ENCODE measurements at places on chromosomes 11 and 22.

GRCh38 chr11:131737357-131737756 is 366.9 kb downstream of the NTM start:
- DNase-seq = no peak

- peak; percentile 60 for DNase-seq
Observed at GRCh38 chr22:49306632-49307480, 520.8 kb downstream of the BRD1 start.

GRCh38 chr11:13135385-13136271 is 126.5 kb downstream of the RASSF10 start:
- no peak for DNase-seq

- no peak for DNase-seq
Observed at GRCh38 chr11:45688472-45689033, 23.1 kb upstream of the CHST1 start.

DNA sequence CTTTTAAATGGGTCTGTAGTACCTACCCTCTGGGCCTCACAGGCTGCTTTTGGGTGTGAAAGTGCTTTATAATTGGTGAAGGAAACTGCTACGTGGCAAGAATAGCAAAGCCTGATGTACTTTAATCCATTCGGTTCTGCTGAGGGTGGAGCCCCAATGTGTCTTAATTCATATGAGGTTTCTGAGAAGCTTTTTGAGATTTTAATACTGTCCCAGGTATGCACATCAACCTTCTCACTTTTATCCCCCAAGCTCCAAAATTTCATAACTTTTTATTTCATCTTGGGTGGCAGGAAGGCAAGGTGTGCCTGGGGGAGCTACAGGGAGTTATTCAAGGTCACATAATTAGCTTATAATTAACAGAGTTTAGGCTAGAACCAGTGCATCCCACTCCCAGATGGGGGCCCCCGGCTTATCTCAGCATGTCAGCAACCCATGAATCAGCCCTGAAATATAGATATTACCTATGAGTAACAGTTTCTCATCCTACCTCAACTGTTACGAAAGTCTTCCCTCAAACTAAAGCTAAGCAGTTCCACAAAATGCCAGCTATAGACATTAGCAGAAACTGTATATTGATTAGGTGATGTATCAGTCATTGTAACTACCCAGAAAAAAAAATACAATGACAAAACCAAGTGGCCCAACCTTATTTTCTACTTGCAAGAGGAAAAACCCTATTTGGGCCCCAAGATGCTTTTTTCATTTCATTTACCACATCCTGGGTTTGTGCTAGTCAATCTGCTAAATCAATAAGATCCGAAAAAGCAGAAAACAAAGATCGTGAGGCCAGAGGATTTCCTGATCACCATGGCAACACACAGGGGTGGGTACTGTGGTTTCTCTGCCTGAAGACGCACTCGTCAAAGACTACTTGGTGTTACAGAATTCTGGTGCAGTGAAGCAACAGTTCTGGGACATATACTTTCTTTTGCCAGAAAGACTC is 26.7 kb downstream of the CD44 start:
- no peak for DNase-seq

- DNase-seq = peak; percentile 59
Observed at GRCh38 chr11:70068345-70068744, 9.8 kb upstream of the ANO1 start.

- DNase-seq = no peak
Observed at GRCh38 chr11:457111-457760, 7.2 kb downstream of the PTDSS2 start.

GRCh38 chr11:10125522-10126133 is 168.4 kb downstream of the SBF2 start:
- DNase-seq = no peak

DNA sequence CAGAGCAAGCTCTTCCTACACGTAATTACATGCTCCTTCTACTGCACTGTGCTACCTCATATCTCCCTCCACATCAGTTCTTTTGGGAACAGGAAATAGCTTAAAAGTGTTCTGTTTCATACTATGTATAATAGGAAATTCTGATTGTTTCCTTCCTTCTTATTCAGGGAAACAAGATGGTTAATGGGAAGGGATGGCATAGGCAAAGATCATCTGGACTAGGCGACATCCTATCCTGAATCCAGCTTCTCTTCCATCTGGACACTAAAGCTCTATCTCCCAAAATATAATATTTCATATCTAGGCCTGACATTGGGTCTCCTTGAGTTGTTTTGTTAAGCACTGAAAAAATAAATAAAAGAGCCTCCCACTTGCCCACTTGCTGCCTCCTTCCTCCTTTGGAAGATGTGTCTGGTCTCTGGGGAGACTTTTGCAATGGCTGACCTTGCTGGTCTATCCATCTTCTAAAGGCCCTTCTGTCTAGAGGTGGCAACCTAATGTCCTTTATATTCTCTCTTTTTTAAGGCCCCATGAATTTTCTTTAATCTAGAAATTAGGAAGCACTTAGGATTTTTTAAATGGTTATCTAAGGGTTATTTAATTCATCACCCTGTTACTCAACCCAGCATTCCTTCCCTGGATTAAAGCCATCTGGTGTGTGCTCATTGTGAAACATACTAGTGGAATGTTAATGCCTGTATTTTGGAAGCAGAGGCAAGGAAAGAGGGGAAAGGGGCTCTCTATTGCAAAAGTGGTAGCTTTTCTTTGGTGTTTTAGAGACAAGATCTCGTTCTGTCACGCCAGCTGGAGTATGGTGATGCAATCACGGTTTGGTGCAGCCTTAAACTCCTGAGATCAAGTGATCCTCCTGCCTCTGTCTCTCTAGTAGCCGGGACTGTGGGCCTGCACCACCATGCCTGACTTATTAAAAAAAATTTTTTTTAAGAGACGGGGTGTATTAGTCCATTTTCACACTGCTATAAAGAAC is 20.6 kb downstream of the CLMP start:
- peak; percentile 70 for DNase-seq

GRCh38 chr11:486189-486588 is 20.9 kb downstream of the RNH1 start:
- DNase-seq = no peak

DNA sequence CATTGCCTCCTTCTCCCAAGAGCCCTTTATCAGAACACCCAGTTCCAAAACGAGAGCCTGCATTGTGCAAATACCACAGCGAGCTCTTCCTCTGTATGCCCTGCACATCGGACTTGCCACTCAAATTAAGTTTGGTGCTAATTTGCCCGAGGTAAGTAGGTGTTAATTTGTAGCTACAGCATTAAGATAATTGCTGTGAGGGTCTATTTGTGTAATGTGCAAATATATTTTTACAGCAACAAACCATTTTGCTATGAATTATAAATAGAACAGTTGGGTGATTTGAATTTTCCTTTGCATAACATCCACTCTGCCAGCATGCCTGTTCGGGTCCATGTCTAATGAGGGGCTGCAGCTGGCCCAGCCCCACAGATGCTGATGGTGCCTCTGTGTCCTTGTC is 8.1 kb downstream of the ARHGAP8 start:
- no peak for DNase-seq

DNA sequence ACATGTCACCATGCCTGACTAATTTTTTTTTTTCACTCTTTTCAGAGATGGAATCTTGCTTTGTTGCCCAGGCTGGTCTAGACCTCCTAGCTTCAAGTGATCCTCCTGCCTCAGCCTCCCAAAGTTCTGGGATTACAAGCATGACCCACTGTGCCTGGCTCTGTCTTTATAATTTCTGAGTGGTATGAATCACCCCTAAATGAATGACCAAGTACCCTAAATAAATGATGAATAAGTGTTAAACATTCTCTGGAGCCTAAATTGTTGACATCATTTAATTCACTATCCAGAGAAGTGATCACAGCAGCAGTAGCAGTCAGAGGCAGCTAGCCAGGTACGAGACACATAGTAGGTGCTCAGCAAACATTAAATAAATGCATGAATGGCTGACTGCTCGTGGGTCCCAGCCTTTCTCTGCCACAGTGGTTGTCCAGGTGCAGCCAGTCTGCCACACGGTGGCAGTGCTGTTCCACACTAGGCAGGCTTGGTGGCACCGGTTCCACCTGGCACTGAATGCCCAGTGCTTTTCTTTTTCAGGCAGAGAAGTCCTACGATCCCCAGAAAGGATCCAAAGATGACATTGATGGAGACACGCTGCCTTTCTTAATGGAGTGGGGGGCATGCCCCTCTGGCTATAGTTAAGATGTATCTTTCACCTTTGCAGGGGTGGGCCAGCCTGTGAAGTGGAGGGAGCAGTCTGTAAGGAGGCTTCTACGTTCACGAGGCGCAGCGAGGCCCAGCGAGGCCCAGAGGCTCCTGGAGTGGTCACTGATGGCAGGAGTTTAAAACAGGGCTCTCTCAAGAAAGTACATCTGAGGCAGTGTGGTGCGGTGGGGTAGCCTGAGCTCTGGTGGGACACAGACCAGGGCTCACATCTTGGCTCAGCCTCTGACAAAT is 8.7 kb upstream of the TTC12 start:
- DNase-seq = peak; percentile 56

- DNase-seq = peak; percentile 75
Observed at GRCh38 chr11:69308491-69308911, 14.5 kb downstream of the MYEOV start.

- no peak for DNase-seq
Observed at GRCh38 chr11:235609-235996, 539 bp downstream of the SIRT3 start.

DNA sequence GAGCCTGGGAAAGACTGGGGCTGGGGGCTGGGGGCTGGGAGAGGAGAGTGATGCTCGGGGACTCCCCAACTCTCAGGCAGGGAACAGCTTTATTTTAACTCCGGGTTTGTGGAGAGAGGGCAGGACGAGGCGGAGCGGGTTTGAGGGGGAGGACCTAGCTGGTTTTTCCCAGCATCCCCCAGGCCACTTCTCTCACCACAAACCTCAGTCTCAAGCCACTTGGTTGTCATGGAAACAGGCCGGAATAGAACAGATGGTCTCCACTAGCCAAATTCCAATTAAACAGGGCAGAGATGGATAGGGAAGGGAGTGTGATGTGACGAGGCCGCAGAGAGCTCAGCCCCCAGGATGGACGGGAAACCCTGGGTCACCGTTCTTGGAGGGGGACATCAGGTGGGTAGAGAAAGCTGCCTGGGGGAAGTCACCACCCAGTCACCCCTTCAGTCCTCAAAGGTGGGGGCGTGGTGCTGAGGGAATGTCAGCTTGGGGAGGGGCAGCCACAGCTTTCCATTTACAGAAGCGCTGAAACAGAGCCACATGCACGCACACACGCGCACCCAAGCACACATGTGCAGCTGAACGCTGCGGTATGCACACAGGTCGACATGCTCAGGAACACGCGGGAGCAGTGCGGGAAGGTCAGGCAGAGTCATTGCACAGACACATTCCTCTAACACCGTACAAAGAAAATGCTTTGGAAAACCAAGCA is 19.2 kb downstream of the NECTIN1 start:
- no peak for DNase-seq

DNA sequence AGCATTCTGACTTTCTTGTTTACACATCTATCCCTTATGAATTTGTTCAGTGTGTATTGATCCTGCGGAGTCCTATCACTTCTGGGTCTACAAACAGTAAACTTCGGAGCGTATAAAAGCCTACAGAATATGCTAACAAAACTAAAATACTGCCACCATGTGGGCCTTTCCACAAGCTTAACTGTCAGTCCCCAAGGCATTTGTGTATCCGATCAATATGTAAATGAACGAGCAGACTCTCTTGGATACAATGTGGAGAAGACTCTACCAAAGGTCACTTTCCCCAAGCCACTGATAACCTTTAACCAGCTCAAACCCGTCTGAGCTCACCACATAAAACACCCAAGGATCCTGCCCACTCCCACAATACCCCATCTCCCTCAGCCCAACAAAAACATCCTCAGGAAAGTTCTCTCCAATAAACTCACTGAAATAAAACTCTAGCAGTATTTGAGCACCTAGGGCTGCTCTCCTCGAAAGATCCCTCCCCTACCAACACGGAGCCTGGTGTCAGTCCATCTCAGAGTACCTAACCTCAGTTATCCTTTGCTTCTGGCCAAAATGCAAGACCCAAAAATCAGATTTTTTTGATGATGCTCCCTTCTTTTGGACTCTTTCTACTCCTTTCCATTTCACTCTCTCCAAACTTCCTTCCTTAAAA is 17.8 kb downstream of the ADA2 start:
- no peak for DNase-seq

- DNase-seq = no peak
Observed at GRCh38 chr11:74388678-74389327, 9.4 kb downstream of the PGM2L1 start.

- no peak for DNase-seq
Observed at GRCh38 chr11:118640332-118641154, 33.1 kb downstream of the PHLDB1 start.

DNA sequence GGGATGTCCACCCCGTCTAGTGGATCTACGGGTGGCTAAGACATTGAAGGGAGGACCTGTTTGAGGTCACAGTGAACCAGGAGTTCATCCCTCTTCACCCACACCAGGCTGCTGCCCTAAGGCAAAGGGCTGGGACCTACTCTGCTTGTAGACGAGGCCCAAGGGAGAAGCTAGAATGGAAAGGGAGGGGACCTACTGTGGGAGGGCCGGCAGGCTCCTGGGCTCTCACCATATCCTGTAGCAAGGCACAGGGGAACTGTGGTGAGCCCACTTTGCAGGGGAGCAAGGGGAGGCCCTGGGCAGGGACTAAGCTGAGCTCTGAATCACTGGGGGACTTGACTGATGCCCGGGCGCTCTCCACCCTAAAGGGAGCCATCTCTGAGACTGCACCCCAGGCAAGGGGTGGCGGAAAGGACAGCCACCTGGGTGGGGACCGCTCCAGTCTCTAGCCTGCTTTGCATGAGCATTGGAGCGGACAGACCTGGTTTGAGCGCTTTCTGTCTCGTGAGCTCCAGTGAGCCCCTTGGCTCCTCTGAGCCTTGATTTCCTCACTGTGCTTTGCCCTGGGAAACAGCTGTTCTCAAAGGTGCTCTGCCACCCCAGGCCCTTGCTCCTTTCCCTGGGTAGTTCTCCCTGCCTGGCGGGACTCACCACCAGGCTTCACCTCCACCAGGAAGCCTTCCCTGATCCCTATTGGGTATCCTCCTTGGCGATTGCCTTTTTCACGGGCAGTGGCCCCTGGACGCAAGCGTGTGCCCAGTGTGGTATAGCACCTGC is 24.2 kb downstream of the PARVG start:
- no peak for DNase-seq

All from lower leg skin (tissue), 4 donors.